Stimulated activated CD4-positive, alpha-beta T cell treated with anti-CD3 and anti-CD28 coated beads, TNF-alpha, amount 100 ng/mL, for 48 hours (primary cell): ENCODE measurements at places on chromosomes 12 and 14.

DNA sequence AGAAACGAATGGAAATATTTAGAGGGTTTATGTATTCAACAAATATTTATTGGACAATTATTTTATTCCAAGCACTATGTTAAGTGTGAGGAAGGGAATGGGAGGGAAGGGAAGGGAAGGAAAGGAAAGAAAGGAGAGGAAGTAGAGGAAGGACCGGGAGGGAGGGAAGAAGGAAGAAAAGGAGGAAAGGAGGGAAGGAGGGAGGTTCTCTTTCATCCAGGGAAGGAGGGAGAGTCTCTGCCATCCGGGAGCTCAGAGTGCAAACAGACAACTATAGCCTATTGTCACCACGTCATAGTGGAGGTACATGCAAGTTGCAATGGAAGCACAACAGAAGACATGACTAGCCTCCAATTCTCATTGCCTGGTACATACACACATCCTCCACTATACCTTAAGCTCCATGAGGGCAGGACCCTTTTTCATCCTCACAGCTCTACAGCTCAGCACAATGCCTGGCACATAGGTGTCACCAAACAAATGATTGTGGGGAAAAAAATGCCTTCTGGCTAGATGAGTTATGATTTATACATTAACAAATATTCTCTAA lies 48.1 kb downstream of the DAD1 start:
- DNase-seq: no peak

DNA sequence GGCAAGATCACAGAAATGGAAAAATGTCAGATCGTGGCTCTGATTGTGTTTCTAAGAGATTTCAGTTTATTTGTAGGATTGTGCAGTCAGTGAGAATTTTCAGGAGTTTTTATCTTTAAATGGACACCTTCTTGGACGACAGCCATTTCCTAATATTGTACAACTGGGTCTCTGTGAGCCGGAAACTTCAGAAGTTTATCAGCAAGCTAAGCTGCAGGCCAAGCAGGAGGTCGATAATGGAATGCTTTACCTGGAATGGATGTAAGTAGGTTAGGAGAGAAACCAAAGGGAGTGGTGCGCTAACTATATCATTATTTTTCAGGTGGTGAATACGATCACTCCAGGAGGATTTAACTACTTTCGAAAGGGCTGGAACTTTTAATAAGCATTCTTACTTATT lies 26.4 kb downstream of the APAF1 start:
- no peak for DNase-seq

DNA sequence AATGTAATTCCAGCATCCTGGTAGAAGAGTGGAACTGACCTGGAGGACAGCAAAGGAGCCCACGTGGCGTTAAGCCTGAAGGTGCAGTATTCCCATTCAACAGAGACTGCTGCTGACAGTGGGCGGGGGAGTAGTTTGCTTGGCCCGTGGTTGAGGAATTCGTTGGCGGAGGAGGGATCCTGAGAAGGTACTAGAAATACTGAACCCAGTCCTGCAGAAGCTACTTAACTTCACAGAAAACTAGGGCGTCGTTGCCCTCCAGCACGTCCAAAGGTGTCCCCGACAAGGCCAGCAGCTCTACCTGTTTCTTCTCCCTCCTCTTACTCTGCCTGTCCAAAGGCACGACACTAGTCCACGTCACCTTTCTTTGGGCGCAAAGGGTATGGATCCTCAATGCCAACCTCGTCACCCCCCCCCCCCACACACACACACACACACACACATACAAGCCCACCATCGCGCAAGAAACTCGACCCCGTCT lies 303 bp downstream of the PUS7L start:
- no peak for DNase-seq

DNA sequence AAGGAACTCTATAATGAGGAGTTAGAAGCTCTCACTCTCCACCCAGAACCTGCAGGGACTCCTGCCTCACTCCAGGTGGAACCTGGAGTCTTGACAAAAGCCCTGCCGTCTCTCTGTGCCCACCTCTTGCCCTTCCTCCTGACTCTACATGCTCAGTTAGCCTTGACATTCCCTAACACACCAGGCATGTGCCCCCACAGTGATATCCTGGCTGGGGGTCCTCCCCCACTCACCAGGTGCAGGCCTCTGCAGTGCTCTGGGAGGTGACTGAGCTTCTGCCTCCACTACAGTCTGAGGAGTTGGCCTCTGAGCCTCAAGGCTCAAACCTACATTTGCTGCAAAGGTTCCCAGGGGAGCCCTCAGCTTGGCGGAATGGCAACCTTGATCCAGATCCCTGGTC lies 300.7 kb downstream of the ADGRD1 start:
- DNase-seq: no peak

DNA sequence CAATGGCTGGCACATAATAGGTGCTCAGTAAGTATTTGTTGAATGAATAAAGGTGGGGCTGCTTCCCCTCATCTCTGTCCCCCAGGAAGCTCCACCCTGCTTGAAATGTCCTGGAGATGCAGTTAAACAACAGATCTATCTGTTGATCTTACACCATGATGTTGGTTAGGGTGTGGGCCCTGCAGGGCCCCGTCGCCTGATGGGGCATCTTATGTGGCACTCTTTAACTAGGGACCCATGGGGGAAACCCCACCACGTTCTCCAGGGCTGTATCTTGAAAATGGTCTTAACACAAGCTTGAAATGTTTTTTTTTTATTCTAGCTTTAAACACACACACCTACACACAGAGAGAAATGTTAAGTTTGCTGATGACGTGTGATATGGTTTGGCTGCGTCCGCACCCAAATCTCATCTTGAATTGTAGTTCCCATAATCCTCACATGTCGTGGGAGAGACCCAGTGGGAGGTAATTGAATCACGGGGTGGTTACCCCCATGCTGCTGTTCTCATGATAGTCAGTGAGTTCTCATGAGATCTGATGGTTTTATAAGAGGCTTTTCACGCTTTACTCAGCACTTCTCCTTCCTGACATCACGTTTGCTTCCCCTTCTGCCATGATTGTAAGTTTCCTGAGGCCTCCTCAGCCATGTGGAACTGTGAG lies 741.7 kb downstream of the VRK1 start:
- no peak for DNase-seq

- DNase-seq: no peak
These were observed 48.2 kb downstream of the SERPINA3 start for GRCh38 chr14:94660306-94660946.

- DNase-seq: no peak
These were observed 82.5 kb downstream of the MAP3K9 start for GRCh38 chr14:70726651-70727375.

- no peak for DNase-seq
These were observed 75.6 kb downstream of the PLEKHA5 start for GRCh38 chr12:19205120-19205519.

DNA sequence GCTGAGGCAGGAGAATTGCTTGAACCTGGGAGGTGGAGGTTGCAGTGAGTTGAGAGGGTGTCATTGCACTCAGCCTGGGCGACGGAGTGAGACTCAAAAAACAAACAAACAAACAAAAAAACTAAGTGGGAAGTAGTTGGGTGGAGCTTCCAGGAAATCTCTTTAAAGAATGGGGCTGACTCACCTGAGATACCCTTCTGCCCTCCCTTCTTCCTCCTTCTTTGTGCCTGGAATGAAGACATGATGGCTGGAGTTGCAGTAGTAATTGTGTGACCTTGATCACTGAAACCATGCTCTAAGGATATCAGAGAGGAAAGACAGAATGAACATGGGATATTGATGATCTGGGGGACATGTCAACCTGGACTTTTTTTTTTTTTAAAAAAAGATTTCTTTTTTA lies 87.6 kb upstream of the MED13L start:
- no peak for DNase-seq
